ENCODE measurements at places on chromosomes 4 and X. TPM values are rescaled to one million over a fixed set of nuclear protein-coding genes. Genes with fewer than 3 reads are reported as not detected.

The TCEAL2 gene
- not detected for total RNA-seq

DNA sequence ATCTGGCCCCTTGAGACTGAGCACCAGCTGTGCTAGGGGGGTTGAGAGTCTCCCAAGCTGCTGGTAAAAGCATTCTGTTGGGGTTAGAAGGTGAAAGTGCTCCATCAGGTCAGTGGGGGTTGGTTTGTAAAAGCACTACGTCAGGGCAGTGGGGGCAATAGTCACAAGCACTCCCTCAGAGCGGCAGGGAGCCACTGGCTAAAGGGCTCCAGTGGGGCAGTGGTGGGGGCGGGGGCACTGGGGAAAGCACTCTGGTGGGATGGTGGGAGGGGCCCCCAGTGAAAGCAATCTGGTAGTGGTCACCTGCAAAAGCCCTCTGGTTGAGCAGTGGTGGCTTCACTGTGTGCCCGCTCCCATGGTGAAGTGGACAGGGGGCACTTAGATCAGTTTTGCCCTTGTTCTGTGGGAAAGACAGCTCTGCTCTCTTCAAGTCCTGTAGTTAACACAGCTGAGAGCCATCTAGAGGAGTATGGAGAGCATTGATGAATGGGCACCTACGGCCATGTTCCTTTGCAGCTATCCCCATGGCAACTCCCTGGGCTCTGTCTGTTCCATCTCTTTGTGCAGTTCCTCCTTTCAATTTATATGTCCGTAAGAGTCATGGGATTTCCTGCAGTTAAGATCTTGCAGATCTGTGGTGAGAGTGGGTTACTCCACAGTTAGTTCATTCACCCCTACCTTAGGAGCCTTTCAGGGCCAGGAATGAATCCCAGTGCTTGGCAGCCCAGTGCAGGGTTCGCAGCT lies 106.4 kb downstream of the SH3BGRL start:
- peaks cover 2% of the 10 kb centered on the region for H3K4me1 ChIP-seq
- H3K4me3 ChIP-seq = no peak overlapping the region
- H3K27ac ChIP-seq = no peak overlapping the region
- H3K36me3 ChIP-seq = peaks cover 2% of the 10 kb centered on the region
- no peaks in the 10 kb centered on the region for H3K27me3 ChIP-seq
- no peak for DNase-seq

- DNase-seq = no peak
- no peaks in the 10 kb centered on the region for H3K36me3 ChIP-seq
- peaks cover 38% of the 10 kb centered on the region for H3K27me3 ChIP-seq
- peaks cover 4% of the 10 kb centered on the region for H3K4me1 ChIP-seq
- H3K27ac ChIP-seq = no peak overlapping the region
- no peak overlapping the region for H3K4me3 ChIP-seq
These were observed 1.4 kb upstream of the SLC34A2 start for GRCh38 chr4:25654031-25654970.

The SLC10A6 gene
- total RNA-seq = not detected

The TEX13C gene
- not detected for total RNA-seq

GRCh38 chrX:10769195-10769594 lies 148.8 kb upstream of the MID1 start:
- no peaks in the 10 kb centered on the region for H3K36me3 ChIP-seq
- no peak for DNase-seq
- H3K4me1 ChIP-seq = no peaks in the 10 kb centered on the region

The MAGEA4 gene
- total RNA-seq = not detected

DNA sequence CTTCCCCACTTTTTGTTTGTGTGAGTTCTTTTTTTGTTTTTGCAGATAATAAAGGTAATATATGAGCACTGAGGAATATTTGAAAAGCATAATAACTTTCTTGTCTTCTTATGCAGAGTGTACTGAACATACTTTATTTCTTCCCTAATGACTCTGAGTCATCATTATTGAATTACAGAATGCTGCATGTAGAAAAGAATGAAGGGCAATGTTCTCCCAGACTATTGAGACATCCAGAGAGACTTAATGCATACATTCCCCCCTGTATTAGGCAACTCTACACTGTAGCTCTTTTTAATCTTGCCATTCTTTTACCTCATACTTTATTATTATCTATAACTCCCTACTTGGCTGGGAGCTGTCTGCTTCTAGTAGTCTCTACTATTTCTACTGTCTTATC lies 240.5 kb upstream of the ANKRD50 start:
- H3K27me3 ChIP-seq = no peaks in the 10 kb centered on the region
- H3K36me3 ChIP-seq = no peaks in the 10 kb centered on the region
- H3K4me3 ChIP-seq = no peak overlapping the region
- no peak for DNase-seq
- no peaks in the 10 kb centered on the region for H3K4me1 ChIP-seq

DNA sequence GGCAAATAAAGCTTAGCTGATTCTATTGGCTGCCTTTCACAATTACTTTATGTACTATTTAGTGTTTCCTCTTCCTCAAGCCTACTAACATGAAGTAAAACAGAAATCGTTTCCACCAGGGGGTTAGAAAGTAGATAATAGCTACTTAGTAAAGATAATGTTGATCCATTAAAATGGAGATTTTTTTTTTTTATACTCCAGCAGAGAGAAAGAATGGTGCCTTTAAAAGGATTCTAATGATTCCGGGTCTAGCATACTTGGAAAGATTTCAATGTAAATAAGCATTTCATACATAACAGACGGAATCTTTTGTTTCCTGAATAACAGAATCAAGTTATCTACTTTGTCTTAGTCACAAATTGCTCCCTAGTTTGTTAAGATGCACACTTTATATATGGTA lies 37.1 kb downstream of the GK start:
- H3K27me3 ChIP-seq = no peaks in the 10 kb centered on the region
- peaks cover 32% of the 10 kb centered on the region for H3K36me3 ChIP-seq
- no peak overlapping the region for H3K27ac ChIP-seq
- DNase-seq = no peak
- H3K4me1 ChIP-seq = peaks cover 3% of the 10 kb centered on the region
- H3K4me3 ChIP-seq = no peak overlapping the region

DNA sequence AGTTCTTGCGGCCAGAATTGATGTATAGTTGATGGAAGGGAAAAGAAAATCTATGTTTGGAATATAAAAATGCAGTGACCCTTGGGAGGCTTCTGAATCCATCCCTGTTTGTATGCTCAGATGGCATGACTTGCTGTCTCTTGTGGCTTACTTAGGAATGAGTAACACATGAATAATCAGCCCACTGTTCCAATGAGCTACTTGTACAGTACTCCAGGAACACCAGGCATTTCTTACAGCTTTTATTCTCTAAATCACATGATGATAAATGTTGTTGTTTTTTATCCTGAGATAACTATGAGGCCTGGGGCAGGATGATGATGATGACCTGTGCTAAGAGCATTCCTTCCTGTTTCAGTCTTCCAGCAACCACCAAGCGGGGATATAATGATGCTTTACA lies 18.9 kb downstream of the TMPRSS11E start:
- DNase-seq = no peak
- H3K27me3 ChIP-seq = no peaks in the 10 kb centered on the region
- no peak overlapping the region for H3K27ac ChIP-seq
- no peaks in the 10 kb centered on the region for H3K36me3 ChIP-seq
- H3K4me1 ChIP-seq = peaks cover 6% of the 10 kb centered on the region
- no peak overlapping the region for H3K4me3 ChIP-seq

GRCh38 chr4:121280425-121280824 lies 100.4 kb downstream of the QRFPR start:
- no peak overlapping the region for H3K4me3 ChIP-seq
- H3K36me3 ChIP-seq = no peaks in the 10 kb centered on the region
- peaks cover 2% of the 10 kb centered on the region for H3K4me1 ChIP-seq
- no peak overlapping the region for H3K27ac ChIP-seq
- peaks cover 22% of the 10 kb centered on the region for H3K27me3 ChIP-seq

- H3K27me3 ChIP-seq = no peaks in the 10 kb centered on the region
- H3K27ac ChIP-seq = no peak overlapping the region
- no peaks in the 10 kb centered on the region for H3K36me3 ChIP-seq
- no peaks in the 10 kb centered on the region for H3K4me1 ChIP-seq
- DNase-seq = no peak
These were observed 68.4 kb downstream of the AR start for GRCh38 chrX:67612231-67612630.

DNA sequence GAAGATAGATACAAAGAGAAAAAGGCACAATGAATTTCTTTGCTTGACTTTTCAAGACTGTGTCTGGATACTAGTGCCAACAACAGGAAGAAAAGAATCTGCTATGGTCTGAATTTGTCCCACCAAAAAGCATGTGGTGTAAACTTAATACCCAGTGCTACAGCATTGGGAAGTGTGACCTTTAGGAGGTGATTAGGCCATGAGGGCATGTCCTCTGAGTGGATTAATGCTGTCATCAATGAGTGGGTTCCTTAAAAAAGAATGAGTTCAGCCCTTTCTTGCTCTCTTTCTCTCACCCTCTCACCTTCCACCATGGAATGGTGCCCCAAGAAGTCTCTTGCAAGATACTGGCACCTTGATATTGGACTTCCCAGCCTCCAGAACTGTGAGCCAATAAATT lies 155.7 kb upstream of the GPRIN3 start:
- H3K27ac ChIP-seq = no peak overlapping the region
- peaks cover 2% of the 10 kb centered on the region for H3K27me3 ChIP-seq
- no peak overlapping the region for H3K4me3 ChIP-seq
- no peaks in the 10 kb centered on the region for H3K4me1 ChIP-seq
- no peaks in the 10 kb centered on the region for H3K36me3 ChIP-seq

- no peaks in the 10 kb centered on the region for H3K27me3 ChIP-seq
- no peak for DNase-seq
- peaks cover 11% of the 10 kb centered on the region for H3K36me3 ChIP-seq
- H3K27ac ChIP-seq = peak overlapping the region; percentile 97
- H3K4me3 ChIP-seq = peak overlapping the region; percentile 97
- peaks cover 28% of the 10 kb centered on the region for H3K4me1 ChIP-seq
These were observed 701 bp downstream of the ARHGAP4 start for GRCh38 chrX:153925387-153925738.

DNA sequence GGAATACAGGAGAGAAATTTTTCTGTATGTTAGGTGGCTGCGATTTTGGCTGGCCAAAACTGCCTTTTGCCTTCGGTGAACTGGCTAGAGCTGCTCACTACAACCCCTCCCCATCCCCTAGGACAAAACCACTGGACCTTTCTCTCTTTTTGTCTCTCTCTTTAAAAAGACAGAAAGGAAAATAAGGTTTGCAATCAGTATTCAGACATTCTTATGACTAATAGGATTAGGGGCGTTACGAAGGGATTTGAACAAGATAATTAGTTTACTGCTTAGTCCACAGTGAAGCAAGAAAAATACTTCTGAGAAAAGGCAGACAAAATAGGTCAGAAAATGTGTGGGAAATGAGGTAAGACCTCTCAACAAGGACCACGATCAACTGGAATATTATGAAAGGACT lies 180.4 kb downstream of the SLIT2 start:
- no peaks in the 10 kb centered on the region for H3K4me1 ChIP-seq
- no peak overlapping the region for H3K27ac ChIP-seq
- no peak overlapping the region for H3K4me3 ChIP-seq
- no peaks in the 10 kb centered on the region for H3K36me3 ChIP-seq
- no peak for DNase-seq
- H3K27me3 ChIP-seq = peaks cover 5% of the 10 kb centered on the region

The PAK3 gene
- 0.30 TPM for total RNA-seq

DNA sequence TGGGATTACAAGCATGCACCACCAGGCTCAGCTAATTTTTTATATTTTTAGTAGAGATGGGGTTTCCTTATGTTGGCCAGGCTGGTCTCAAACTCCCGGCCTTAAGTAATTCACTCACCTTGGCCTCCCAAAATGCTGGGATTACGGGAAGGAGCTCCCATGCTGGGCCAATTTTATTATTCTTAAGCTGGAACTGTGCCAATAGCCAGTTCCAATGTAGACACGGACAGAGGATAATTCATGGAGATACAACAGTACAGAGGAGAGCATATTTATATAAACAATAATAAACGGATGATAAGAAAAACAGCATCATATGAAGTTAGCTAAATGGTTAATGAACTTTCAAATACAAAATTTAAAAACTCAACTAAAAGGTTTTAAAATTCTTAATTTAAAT lies 87.8 kb downstream of the PPA2 start:
- no peak overlapping the region for H3K4me3 ChIP-seq
- H3K27ac ChIP-seq = no peak overlapping the region
- no peak for DNase-seq
- no peaks in the 10 kb centered on the region for H3K27me3 ChIP-seq

DNA sequence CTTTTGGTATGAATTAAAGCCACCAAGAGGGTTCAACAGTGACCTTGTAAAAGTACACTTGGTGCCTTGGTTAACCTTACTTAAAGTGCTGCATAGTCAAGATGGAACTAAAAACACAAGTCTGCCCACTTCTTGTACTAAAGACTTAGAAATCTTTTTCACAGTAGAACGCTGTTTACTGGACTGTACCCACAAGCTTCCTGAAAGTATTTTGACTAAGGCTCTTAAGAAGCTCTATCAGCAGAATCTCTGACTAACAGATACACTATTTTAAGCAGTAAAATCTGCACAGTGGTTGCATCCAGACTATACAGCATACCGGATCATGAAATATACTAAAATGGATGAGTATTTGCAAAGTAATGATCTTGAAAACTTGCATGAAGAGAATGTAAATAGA lies 7.2 kb downstream of the RAB28 start:
- H3K4me1 ChIP-seq = peaks cover 10% of the 10 kb centered on the region
- H3K27me3 ChIP-seq = no peaks in the 10 kb centered on the region
- H3K27ac ChIP-seq = no peak overlapping the region
- H3K36me3 ChIP-seq = peaks cover 5% of the 10 kb centered on the region

DNA sequence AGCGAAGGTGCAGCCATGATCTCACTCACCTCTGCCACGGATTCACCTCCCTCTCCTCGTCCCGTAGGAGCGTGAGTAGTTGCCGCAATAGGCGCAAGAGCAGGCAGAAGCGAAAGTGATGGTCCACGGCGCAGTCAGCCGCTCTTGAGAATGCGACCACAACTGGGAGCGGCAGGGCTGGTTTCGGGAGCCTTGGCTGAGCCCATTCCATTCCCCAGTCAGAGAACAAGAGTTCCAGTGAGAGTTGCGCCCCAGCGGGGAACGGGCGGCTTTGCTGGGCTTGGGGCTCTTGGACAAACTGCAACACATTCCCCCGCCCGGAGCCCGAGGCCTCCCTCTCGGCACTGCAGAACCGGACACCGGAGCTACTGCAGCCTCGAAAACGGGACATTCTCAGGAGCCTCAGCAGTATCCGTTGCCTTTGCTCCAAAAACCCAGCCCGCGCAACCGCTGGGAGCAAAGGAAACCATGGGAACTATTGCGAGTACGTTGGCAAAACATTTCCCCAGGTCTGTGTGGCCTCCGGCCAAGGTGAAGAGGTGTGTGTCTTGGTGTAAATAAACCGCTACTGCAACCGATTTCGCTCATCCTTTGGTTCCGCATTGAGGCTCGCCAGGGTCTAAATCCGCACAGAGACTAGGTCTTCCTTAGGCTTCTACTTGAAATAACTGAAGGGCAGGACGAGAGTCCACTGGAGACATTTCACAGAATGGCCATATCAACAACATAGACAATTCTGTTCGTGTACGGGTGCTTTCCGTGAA lies 5.7 kb upstream of the ZBTB33 start:
- peak overlapping the region; percentile 94 for H3K4me3 ChIP-seq
- no peaks in the 10 kb centered on the region for H3K27me3 ChIP-seq
- DNase-seq = peak; percentile 83
- H3K36me3 ChIP-seq = no peaks in the 10 kb centered on the region

Measured in activated CD4-positive, alpha-beta T cell treated with anti-CD3 and anti-CD28 coated beads, Interleukin-2, amount 10 ng/mL, durations not matched to agents 24 days and 14 days (primary cell).